Naive thymus-derived CD8-positive, alpha-beta T cell (primary cell): ENCODE measurements at places on chromosomes 2 and 18.

DNA sequence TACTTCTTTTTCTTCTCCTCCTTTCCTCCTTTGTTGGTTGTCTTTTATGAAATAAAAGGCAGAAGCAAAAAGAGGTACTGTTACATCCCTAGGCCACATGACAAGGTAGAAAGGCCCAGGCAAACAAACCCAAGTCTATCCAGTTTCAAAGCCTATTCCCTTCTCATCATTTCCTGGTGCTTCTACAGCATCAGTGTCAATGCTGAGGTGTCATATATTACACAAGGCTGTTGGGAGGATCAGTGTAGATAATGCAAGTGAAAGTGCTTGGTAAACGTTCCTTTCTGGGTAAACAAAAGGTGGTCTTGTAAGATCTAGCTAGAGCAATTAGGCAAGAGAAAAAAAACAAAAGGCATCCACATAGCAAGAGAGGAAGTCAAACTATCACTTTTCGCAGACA is 64.9 kb downstream of the EVA1A start:
- no peak for DNase-seq

- no peak for DNase-seq
These were observed 12.5 kb downstream of the CTDP1 start for GRCh38 chr18:79692056-79692455.

- no peak for DNase-seq
These were observed 127.8 kb upstream of the DDX18 start for GRCh38 chr2:117686699-117687098.

DNA sequence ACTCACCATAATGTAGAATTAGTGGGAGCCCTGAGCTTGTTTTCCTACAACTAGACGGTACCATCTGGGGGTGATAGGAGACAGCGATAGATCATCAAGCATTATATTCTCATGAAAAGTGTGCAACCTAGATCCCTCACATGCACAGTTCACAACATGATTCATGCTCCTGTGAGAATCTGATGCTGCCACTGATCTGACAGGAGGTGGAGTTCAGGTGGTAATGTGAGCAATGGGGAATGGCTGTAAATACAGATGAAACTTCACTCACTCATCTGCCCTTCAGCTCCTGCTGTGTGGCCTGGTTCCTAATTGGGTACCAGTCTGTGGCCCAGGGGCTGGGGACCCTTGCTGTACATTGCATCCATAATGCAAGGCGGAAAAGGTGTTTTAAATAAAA is 60.7 kb downstream of the USP34 start:
- no peak for DNase-seq
